Activated naive CD8-positive, alpha-beta T cell treated with anti-CD3 and anti-CD28 coated beads, Interleukin-2, amount 10 ng/mL, durations not matched to agents 7 days and 5 days (primary cell): ENCODE measurements at places on chromosomes 7 and 10. TPM values are rescaled to one million over a fixed set of nuclear protein-coding genes. Genes with fewer than 3 reads are reported as not detected.
A peak's percentile ranks its signal among the peaks of the same experiment; 100 is the strongest.

GRCh38 chr10:81817596-81818170 is 57.3 kb upstream of the NRG3 start:
- no peaks in the 10 kb centered on the region for H3K27me3 ChIP-seq
- no peaks in the 10 kb centered on the region for H3K36me3 ChIP-seq
- H3K27ac ChIP-seq = no peak overlapping the region
- DNase-seq = no peak

- no peak for DNase-seq
- H3K27me3 ChIP-seq = peaks cover 9% of the 10 kb centered on the region
- no peaks in the 10 kb centered on the region for H3K36me3 ChIP-seq
- no peak overlapping the region for H3K27ac ChIP-seq
- H3K4me1 ChIP-seq = no peaks in the 10 kb centered on the region
- no peak overlapping the region for H3K4me3 ChIP-seq
Measured at GRCh38 chr7:25665903-25666670, 437.8 kb upstream of the NPVF start.

Gene WIPF3
- not detected for total RNA-seq

Gene INTS1
- total RNA-seq = 110 TPM

DNA sequence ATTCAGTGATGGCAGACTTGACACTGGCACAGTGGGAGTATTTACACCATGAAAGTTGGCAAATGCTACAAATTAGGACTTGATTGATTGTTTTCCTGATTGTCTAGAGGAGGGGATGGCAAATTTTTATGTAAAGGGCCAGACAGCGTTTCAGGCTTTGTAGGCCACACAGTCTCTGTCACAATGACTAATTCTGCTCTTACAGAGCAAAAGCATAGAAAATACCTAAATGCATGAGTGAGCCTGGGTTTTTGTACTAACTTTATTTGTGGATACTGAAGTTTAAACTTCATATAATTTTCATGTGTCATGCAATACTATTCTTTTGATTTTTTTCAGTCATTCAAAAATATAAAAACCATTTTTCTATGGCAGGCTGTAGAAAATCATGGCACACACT is 9.0 kb upstream of the ARMS2 start:
- no peaks in the 10 kb centered on the region for H3K36me3 ChIP-seq
- H3K27me3 ChIP-seq = peaks cover 14% of the 10 kb centered on the region
- no peak overlapping the region for H3K27ac ChIP-seq
- H3K4me3 ChIP-seq = no peak overlapping the region
- no peak for DNase-seq
- H3K4me1 ChIP-seq = peaks cover 2% of the 10 kb centered on the region

DNA sequence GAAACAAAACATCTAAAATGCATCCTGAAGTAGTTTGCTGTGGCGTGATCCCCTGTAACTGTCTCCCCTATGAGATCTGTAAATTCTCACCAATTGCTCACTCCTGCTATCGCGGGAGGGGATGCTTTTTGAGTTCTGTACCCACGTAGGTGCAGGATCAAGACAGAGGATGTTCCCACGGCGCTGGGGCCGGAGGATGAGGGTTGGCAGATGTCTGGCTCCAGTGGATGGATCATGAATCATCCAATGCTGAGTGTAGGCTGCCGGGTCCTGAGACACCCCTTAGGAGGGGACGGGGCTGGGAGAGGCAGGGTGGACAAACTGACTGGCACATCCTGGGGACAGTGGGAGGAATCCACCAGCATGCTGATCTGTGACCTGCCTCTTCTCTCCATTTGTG is 224.4 kb downstream of the USP6NL start:
- no peak overlapping the region for H3K4me3 ChIP-seq
- H3K36me3 ChIP-seq = no peaks in the 10 kb centered on the region
- no peaks in the 10 kb centered on the region for H3K4me1 ChIP-seq
- no peak for DNase-seq

- DNase-seq = no peak
- H3K4me3 ChIP-seq = peak overlapping the region; percentile 72
- H3K27ac ChIP-seq = peak overlapping the region; percentile 51
- peaks cover 20% of the 10 kb centered on the region for H3K36me3 ChIP-seq
Measured at GRCh38 chr7:74176555-74176954, 2.4 kb downstream of the EIF4H start.

Gene TAS2R5
- 1.7 TPM for total RNA-seq

DNA sequence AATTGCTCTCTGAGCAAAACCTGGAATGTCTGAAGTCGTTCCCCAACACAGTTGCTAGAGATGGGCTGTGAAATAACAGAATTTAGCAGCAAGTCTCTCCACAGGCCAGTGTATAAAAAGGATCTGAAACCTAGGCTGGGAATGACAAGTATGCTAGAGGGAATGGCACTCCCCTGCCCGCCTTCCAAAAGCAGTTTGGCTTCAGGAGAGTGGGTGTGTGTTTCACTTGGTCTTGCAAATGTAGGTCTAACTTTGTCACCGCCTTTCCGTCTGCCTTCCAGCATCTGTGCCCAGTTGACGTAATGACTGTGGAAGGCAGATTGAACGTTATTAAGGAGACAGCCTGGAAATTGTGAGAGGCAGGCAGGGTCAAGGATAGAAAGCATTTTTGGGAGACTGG is 18.0 kb upstream of the MTURN start:
- H3K36me3 ChIP-seq = peaks cover 12% of the 10 kb centered on the region
- H3K27ac ChIP-seq = no peak overlapping the region
- no peaks in the 10 kb centered on the region for H3K27me3 ChIP-seq
- H3K4me3 ChIP-seq = no peak overlapping the region
- DNase-seq = no peak
- peaks cover 2% of the 10 kb centered on the region for H3K4me1 ChIP-seq

DNA sequence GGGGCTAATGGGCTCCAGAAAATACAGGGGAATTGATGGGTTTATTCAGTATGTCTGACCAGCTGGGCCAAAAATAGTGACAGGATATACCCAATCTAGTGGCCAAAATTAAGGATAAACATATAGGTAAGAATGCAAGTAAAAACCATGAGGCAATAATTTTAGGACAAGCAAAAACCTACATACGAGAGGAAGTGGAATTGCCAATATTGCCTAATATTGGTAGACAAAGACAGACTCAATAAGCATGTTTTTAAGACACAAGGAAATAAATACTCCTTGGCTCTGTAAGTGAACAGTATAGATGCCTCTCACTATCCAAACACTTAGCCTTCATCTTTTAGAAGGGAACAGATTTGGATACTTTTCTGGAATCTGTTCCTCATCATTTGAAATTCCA is 51.0 kb downstream of the ATXN7L1 start:
- H3K4me3 ChIP-seq = no peak overlapping the region
- H3K4me1 ChIP-seq = peaks cover 5% of the 10 kb centered on the region
- peaks cover 4% of the 10 kb centered on the region for H3K36me3 ChIP-seq
- no peaks in the 10 kb centered on the region for H3K27me3 ChIP-seq
- no peak for DNase-seq
- no peak overlapping the region for H3K27ac ChIP-seq

DNA sequence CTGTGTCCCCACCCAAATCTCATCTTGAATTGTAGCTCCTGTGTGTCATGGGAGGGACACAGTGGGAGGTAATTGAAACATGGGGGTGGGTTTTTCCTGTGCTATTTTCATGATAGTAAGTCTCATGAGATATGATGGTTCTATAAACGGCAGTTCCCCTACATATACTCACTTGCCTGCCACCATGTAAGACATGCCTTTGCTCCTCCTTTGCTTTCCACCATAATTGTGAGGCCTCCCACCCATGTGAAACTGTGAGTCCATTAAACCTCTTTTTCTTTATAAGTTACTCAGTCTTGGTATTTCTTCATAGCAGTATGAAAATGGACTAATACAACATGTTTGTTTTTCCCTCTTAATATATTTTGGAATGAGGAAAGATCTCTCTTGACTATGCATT is 24.5 kb upstream of the TBXAS1 start:
- H3K4me3 ChIP-seq = no peak overlapping the region
- no peaks in the 10 kb centered on the region for H3K36me3 ChIP-seq
- H3K27ac ChIP-seq = no peak overlapping the region
- H3K27me3 ChIP-seq = no peaks in the 10 kb centered on the region
- no peak for DNase-seq

Gene OR13A1
- not detected for total RNA-seq

- no peak for DNase-seq
- H3K27ac ChIP-seq = no peak overlapping the region
- no peak overlapping the region for H3K4me3 ChIP-seq
- H3K4me1 ChIP-seq = no peaks in the 10 kb centered on the region
Measured at GRCh38 chr7:16592395-16592794, 53.2 kb downstream of the ANKMY2 start.

DNA sequence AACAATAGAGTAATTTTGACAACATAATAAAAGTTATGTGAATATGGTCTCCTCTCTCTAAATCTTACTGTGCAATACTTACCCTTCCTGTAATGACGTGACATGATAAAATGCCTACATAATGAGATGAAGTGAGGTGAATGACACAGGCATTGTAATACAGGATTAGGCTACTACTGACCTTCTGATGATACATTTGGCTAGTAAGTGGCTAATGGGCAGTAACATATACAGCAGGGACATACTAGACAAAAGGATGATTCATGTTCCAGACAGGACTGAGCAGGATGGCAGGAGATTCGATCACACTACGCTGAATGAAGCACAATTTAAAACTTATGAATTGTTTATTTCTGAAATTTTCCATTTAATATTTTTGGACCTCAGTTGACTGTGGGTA is 4.7 kb downstream of the C10orf88 start:
- no peaks in the 10 kb centered on the region for H3K27me3 ChIP-seq
- H3K4me1 ChIP-seq = peaks cover 28% of the 10 kb centered on the region
- no peak overlapping the region for H3K4me3 ChIP-seq
- no peak overlapping the region for H3K27ac ChIP-seq
- H3K36me3 ChIP-seq = peaks cover 33% of the 10 kb centered on the region

DNA sequence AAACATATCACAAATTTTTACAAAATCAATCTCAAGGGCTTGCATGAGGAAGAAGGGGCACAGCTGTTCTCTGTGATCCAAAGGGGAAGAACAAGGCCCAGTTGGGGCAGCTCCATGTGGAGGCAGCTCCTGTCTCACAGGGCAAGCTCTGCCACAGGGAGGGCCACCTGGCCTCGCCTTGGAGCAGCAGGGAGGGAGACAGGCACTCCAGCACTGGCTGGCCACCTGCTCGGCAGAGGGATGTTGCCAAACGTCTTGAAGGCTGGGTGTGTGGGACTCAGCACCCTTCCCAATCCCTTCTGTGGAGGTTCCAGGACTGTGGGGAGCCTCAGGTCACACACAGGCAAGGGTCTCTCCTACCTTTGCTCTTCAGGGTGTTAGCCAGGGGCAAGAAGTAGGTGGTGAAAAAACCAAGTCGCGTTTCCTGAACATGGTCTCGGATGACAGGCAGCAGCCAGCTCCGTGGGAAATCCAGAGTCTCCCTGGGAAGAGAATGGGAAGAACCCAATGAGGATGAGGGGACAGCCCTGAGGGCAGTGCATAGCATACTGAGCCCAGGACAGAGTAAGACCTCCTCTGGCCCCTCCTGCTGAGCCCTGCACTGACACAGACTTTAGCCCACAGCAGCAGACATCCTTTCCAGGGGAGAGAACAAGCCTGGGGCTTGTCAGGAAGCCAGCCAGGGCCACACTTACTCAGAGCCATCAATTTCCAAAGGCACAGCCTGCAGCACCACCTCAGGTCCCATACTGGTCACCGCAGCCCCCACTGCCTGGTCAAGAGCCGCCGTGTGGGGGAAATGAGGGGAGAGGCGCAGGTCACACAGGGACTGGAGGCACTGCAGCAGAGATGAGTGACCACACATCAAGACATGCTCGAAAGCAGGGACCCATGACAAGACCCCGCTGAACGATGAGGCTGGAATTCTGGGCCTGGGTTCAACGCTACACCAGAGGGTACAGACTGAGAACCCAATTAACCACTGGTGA is 21.9 kb downstream of the RRP12 start:
- H3K4me1 ChIP-seq = peaks cover 4% of the 10 kb centered on the region
- DNase-seq = no peak
- H3K36me3 ChIP-seq = peaks cover 4% of the 10 kb centered on the region
- no peak overlapping the region for H3K27ac ChIP-seq
- no peak overlapping the region for H3K4me3 ChIP-seq
- H3K27me3 ChIP-seq = no peaks in the 10 kb centered on the region

DNA sequence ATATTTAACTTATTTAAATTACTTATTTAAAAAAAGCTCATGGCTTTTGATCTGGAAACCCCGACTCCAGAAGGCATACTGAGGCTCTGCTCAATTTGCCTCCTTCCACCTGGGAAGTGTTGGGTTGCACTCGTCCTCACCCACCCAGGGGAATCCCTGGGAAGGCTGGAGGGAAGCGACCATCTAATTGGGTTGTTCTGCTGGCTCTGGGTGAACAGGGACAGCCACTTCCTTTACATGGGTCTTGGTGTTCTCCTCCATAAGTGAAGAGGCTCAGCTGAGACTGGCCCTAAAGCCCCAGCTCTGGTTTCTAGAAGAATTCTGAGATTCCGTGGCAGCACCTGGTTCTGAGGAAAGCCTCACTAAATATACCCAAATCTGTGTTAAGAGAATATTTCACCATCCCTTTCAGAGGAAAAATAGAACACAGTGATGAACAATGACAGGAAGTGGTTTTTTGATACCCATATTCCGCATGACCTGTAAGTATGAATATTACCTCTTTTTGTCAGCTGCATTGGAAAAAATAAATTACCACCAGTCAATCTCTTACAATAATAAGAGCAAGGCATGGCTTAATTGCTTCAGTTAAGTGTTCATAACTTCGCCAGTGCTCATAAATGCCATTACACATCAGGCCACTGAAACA is 131.1 kb upstream of the SHH start:
- DNase-seq = no peak
- H3K36me3 ChIP-seq = no peaks in the 10 kb centered on the region
- no peak overlapping the region for H3K27ac ChIP-seq

Gene IL15RA
- 21.3 TPM for total RNA-seq

GRCh38 chr7:1946773-1947450 is 276.8 kb downstream of the ELFN1 start:
- H3K4me3 ChIP-seq = no peak overlapping the region
- H3K27me3 ChIP-seq = no peaks in the 10 kb centered on the region
- H3K4me1 ChIP-seq = peaks cover 27% of the 10 kb centered on the region
- peaks cover 4% of the 10 kb centered on the region for H3K36me3 ChIP-seq
- peak; percentile 27 for DNase-seq

Gene MDFIC
- 50.8 TPM for total RNA-seq

GRCh38 chr7:51430480-51431086 is 114.0 kb upstream of the COBL start:
- H3K4me1 ChIP-seq = no peaks in the 10 kb centered on the region
- DNase-seq = no peak
- H3K4me3 ChIP-seq = no peak overlapping the region
- H3K36me3 ChIP-seq = no peaks in the 10 kb centered on the region
- H3K27ac ChIP-seq = no peak overlapping the region
- H3K27me3 ChIP-seq = no peaks in the 10 kb centered on the region

- H3K27me3 ChIP-seq = no peaks in the 10 kb centered on the region
- peak overlapping the region; percentile 36 for H3K4me3 ChIP-seq
- no peak overlapping the region for H3K27ac ChIP-seq
- H3K4me1 ChIP-seq = peaks cover 44% of the 10 kb centered on the region
Measured at GRCh38 chr10:5892007-5892406, 2.0 kb downstream of the FBH1 start.

Gene ZNF804B
- not detected for total RNA-seq

- H3K4me3 ChIP-seq = no peak overlapping the region
- H3K27me3 ChIP-seq = no peaks in the 10 kb centered on the region
- no peaks in the 10 kb centered on the region for H3K36me3 ChIP-seq
- H3K4me1 ChIP-seq = no peaks in the 10 kb centered on the region
- DNase-seq = no peak
Measured at GRCh38 chr7:124996778-124997177, 67.2 kb upstream of the POT1 start.
